Stimulated activated CD8-positive, alpha-beta memory T cell treated with anti-CD3 and anti-CD28 coated beads, Interleukin-7, amount 100 ng/mL, for 1 hour (primary cell): ENCODE measurements at places on chromosomes 2 and 18.

DNA sequence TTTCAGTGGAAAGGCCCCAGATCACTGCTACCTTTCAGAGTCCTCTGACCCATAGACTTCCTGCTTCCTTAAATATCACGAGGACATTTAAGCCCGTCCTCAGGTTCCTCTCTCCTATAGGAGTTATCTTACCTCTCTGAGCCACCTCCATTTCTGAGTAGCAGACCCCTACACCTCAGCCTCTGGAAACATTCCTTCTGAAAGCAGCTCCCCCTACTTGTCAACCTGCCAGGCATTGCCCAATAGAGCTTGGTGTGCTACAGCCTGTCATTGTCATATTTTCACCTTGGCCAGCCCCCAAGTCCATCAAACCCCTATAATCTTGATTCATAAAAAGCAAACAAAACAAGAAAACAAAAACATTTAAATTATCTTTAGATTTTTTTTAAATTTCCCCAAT is 717.9 kb upstream of the SLC8A1 start:
- no peak for DNase-seq

DNA sequence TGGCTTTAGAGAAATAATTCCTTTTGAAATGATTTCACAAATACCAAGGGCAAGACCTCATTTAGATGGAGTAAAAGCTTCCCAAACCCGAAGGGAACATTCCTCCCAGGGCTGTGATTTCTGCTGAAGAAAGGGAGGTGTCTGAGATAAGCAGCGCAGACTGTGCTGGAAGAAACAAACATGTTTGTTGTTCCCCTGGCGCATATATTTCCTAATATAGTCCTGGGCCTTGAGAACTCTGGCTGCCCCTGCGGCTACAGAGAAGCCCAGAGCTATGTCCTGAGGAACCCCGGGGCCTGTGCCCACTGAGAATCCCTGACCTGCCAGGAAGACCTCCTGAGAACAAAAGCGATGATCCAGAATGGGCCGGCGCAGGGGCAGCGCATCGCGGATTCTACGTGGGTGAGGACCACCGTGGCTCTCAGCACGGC is 372.6 kb upstream of the NT5C1B start:
- DNase-seq, result no peak

DNA sequence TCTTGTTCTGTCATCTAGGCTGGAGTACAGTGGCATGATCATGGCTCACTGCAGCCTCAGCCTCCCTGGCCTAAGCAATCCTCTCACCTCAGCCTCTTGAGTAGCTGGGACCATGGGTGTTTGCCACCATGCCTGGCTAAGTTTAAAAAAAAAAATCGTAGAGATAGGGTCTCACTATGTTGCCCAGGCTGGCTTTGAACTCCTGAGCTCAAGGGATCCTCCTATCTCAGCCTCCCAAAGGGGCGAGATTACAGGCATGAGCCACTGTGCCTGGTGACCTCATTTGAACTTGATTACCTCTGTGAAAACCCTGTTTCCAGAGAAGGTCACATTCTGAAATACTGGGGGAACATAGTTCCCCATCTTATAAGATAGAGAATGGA is 190.3 kb downstream of the NEDD4L start:
- no peak for DNase-seq

DNA sequence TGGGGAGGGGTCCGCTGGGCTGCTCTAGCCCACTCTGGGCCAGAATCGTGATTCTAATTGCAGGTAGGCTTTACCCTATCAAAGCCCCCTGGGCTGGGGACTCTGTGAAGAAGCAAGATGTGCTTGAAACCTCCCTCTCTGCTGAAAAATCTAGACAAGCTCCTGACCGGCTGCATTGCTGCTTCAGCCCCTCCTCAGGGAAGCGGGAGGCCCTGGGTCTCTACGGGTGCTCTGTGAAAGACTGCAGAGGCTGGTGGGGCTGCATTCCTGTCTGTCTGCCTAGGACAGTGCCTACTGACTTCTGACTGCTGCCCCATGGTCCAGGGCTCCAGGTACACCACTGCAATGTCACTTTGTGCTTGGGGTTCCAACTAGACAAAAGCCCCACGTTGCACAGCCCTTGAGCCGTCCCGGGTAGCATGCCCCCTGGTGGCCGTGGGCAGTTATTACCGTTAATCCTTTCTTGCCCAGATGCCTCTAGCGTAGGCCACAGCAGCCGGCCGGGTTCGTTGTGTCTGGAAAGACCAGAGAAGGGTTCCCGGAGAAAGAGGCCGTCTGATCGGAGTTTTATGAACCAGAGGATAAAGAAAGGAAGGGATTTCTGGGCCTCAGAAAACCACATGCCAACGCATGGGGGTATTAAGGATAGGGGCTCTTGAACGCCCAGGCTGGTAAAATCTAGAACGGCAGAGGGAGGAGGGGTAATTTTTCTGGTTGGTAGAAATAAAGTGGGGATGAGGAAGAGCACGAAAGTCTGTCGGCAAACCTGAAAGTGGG is 15.9 kb upstream of the C1QL2 start:
- no peak for DNase-seq

GRCh38 chr2:223865124-223865523 is 27.7 kb upstream of the AP1S3 start:
- no peak for DNase-seq
